SK-N-DZ (cell line): ENCODE measurements at places on chromosomes 11 and 22.

DNA sequence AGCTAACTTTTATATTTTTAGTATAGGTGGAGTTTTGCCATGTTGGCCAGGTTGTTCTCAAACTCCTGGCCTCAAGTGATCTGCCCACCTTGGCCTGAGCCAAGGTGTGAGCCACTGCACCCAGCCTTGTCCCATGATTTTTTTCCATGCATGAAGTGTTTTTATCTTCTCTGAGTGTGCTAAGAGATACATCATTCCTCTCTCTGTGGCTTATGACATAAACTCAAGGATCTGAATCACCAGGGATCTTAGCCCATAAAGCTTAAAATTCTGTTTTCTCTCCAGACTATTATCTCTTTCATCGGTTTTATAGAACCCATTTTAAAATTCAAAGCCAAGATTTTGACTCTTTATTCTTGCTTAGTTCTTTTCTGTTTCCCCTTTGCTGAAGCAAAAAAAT, 48.4 kb upstream of the C11orf58 start:
- no peak for DNase-seq

DNA sequence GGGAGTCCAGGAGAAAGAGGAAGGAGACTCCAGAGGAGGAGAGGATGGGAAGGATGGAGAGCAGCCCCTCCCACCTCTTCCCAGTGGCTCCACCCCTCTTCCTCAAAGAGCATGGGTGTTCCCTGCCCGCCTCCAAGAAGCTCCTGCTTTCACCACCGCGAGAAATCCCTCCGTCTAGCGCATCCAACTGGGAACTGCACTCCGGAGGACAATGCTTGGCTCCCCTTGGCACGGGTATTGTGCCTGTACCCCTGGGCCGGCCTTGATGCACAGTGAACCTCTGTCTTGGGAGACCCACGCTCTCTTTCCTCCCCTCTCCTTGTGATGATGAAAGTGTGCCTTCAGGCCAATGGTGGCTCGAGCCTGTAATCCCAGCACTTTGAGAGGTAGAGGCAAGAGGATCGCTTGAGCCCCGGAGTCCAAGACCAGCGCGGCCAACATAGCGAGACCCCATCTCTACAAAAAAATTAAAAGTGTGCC, 14.9 kb upstream of the ADA2 start:
- peak; percentile 31 for DNase-seq

GRCh38 chr11:79249295-79249993, 191.4 kb downstream of the TENM4 start:
- DNase-seq, result no peak

GRCh38 chr11:95108159-95108611, 18.5 kb downstream of the ENDOD1 start:
- DNase-seq, result no peak

GRCh38 chr11:13486926-13487660, 8.7 kb downstream of the PTH start:
- DNase-seq, result peak; percentile 60

DNA sequence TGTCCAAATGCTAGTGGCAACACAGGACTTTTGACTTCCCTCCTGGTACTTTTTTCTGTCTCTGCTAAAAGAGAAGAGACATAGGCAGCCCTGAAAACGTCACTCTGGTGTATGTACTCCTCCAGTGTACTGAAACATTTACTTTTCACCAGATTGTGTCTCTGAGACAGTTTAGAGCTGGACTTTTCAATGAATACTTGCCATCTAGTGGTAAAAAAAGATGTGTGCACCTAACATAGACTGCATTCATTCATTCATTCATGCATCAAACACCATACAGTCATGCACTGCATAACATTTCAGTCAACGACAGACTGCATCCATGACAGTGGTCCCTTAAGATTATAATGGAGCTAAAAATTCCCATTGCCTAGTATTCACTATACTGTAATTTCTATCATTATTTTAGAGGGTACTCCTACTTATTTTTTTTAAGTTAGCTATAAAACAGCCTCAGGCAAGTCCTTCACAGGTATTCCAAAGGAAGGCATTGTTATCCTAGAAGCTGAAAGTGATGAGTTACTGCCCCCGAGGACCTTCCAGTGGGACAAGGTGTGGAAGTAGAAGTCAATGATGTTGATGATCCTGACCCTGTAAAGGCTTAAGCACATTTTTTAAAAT, 186.2 kb downstream of the SPON1 start:
- no peak for DNase-seq

GRCh38 chr11:124934862-124935547, 842 bp downstream of the HEPACAM start:
- DNase-seq, result no peak

GRCh38 chr11:126354631-126355323, 709 bp upstream of the ST3GAL4 start:
- DNase-seq, result peak; percentile 11

- no peak for DNase-seq
Observed at GRCh38 chr22:49791682-49792081, 36.0 kb downstream of the BRD1 start.

DNA sequence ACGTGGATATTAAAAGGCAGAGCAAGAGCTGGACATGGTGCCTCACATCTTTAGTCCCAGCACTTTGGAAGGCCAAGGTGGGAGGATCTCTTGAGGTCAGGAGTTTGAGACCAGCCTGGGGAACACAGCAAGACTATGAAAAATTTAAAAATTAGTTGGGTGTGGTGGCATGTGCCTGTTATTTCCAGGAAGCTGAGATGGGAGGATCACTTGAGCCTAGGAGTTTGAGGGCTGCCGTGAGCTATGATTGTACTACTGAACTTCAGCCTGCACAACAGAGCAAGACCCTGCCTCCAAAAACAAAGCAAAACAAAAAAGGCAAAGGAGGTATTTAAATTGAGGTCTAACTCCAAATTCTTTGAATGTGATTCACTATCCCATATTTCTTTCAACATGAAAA, 23.5 kb downstream of the RDX start:
- DNase-seq, result no peak

DNA sequence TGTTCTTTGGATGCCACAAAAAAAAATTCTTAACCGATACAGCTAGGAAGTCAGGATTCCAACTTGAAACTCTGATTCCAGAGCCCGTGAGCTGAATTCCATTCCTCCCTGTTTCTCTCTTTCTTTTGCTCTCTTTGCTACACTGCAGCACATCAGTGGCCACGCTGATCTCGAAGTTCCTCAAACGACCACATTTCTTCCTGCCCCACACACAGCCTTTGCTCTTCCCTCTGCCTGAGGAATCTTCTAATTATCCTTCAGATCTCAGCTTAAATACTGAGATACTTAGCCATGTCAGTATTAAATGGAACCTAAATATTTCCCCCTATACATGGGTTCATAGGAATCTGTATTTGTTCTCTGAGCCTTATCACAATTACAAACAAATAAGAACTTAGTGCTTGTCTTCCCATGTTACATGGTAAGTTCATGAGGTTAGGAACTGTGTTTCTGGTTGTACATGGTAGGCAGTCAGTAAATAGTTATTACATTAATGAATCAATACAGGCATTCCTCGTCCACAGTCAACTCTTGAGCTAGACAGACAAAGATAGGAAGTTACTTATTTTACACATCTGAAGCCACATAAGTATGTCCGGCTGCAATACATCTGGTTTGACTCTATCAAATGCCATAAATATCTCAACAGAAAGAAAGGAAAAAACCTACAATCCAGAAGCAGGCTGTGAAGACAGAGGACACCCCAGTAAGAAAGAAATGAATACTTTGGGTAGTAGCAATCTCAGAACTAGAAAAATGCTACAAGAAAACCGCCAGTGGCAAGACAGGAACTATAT, 86.6 kb downstream of the MAML2 start:
- DNase-seq, result no peak

DNA sequence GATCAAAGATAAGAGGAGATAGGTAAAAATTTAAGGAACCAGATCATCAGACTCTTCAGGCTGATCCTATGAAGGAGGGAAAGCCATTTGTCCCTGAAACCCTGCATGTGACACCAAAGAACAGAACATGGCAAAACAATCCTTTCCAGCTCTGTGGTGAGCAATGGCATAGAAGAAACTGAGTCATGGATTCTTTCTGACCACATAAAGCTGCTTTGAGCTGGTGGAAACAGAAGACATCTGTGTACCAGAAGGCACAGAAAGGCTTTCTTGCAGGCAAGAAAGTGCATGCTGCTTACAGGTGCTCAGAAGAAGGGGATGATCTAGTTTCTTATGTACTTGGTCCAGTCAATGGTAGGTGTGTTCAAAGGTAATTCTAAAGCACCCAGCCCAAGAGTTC, 45.0 kb upstream of the APOA1 start:
- DNase-seq, result no peak

DNA sequence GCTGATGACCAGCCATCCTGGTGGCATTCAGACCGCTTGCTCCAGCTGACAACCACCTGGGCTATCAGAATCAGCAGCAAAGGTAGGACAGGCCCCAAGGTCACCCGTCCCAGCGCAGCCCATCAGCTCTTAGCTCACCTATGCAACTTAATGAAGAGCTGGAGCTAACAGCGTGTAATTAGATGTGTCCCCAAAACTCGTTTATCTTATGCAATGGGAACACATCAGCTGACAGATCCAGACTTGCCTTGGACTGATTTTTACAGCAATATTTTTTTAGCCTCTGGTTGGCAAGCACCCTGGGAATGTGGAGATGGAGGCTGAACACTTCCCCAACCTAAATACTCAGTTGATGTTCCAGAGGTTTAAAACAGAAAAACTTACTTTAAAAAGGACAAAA, 76.0 kb downstream of the PACSIN2 start:
- no peak for DNase-seq

GRCh38 chr11:790721-791564, 1.1 kb upstream of the CEND1 start:
- DNase-seq, result peak; percentile 73
